ENCODE measurements at places on chromosomes 13 and 19.
A peak's percentile ranks its signal among the peaks of the same experiment; 100 is the strongest.

DNA sequence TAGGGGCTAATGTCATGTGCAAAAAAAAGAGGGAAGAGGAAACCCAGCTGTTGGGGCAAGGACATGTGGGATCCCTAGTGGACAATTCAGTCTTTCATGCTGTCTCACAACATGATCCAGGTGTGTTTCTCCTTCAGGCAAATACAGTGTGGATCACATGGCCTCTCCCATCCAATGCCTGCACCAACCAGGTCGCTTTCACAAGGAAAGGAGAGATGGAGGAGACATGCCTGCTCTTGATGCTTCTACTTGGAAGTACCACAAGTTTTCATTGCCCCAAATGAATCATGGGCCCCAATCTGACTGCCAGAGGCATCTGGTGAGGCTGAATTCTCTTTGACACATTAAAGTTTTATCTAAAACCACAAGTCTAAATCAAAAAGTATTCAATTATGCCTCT is 82.1 kb downstream of the DLEU7 start:
- DNase-seq: no peak

DNA sequence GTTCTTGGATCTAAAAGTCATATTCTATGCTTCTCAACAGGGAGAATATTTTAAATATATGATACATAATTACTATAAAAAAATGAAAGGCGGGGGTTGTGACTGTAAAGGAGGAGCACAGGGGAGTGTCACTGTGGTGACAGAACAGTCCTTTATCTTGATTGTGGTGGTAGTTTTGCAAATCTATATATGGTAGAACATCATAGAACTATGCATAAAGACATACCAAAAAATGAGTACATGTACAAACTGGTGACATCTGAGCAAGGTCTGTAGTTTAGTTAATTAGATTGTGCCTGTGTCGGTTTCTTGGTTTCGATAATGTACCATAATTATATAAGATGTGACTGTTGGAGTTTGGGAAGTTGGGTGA is 38.7 kb upstream of the GARRE1 start:
- no peak for DNase-seq

GRCh38 chr13:91417660-91418325 is 19.4 kb downstream of the GPC5 start:
- no peak for DNase-seq

GRCh38 chr13:23763318-23763717 is 125.9 kb downstream of the MIPEP start:
- no peak for DNase-seq

DNA sequence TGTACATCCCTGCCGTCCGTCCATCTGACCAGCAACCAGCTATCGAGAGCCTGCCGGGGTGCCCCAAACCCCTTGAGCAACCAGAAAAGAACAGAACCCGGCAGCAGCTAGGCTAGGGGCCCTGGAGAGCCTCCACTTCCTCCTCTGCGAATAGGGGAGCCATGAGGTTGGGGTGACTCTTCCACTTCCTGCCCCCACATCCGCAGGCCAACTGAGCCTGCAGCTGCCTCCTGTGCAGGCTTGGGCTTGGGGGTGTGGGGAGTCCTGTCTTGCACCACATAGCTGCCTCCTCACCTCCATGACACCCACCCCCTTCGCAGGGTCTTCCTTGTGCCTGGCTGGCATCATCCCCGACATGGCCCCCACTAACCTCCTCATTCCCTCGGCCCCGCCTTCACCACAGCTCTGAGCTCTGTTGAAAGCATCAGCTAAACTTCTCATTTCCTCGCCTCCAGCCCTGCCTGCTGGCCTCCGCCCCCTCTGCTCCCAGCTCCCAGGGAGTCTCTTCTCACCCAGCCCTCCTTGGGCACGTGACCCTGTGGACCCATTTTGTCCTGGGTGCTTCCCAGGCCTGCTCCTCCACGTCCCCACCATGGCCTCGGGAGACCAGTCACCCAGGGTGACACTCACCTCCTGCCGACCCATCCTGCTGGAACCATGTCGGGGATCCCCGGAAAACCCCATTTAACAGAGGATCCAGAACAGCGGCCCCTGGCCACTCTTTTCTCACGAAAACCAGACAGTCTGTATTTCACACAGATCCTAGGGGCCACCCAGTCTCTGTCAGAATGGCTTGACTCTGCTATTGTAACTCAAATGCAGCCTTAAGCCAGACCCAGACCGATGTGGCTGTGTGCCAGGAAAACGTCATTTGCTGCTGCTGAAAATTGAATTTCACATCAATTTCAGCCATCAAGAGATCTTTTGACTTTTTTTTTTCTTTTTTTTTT is 50.4 kb downstream of the MYO9B start:
- DNase-seq: peak; percentile 42

DNA sequence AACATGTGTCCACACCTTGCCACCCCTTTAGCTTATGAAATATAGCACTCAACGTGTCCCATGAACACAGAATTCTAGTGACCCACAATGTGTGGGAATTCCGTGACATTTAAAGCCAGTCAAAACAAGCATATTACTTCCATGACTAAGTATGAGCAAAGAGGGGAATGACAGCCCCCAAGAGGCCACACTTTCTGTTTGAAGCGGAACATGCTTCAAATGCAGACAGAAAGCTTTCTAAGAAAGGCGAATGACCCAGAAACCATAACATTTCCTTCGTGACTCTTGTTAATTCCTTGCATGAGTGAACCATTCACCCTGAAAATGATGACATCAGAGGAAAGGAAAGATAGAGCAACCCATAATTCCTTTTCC is 122.0 kb upstream of the FNDC3A start:
- DNase-seq: no peak

DNA sequence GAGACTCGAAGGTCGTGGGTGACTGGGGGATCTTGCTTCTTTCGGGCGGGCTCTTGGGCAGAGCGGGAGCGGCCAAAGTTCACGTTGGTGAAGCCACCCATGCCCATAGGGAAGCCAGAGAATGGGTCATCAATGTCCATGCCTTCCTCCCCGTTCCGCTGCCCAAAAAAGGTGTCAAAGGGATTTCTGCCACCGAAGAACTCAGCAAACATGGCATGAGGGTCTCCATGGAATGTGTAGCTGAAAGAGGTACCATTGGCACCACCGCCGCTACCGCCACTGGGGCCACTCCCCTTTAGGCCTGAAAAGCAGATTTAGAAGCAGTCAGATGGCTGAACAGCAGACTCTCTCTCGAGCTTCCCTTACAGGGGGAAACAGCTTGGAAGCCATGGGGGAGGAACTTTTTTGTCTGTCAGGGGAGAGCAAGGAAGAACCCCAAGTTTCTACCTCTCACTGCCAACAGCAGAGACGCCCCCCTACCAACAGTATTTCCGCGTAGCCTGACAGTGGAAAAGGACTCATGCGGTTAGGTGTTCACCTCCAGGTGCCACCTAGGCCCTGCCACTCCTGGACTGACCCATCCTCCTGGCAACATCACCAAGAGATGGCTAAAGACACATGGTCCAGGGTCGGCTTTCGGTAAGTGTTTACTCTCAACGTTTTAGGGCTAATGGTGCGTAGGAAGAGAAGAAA is 1.3 kb downstream of the DNAJB1 start:
- DNase-seq: no peak

GRCh38 chr19:41161903-41162302 is 31.1 kb upstream of the CYP2S1 start:
- no peak for DNase-seq
